CD4-positive, alpha-beta T cell treated with Interleukin-21 for 1 hour (primary cell): ENCODE measurements at places on chromosomes 4 and X.

- DNase-seq, result no peak
Observed at GRCh38 chr4:90184560-90184959, 57.4 kb downstream of the CCSER1 start.

GRCh38 chr4:1728061-1728980, 7.0 kb downstream of the TACC3 start:
- no peak for DNase-seq

DNA sequence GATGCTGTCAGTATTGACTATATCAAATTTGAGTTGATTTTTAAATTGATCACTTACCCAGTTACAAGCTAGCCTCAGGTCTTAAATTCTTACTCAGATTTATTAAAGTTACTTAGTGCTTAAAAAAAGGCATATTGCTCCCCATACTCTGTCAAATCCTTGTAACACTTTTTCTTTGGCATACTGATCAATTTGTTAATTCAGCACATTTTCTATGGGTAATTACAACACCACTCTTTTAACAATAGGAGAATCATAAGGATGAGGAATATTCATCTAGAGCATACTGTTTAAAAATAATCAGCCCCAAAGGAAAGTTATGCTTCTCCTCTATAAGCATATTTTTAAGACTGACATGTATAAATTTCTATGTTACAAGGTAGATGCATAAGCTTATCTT, 482.5 kb downstream of the PABPC4L start:
- no peak for DNase-seq

GRCh38 chrX:151737494-151737893, 2.9 kb downstream of the CNGA2 start:
- DNase-seq, result no peak

DNA sequence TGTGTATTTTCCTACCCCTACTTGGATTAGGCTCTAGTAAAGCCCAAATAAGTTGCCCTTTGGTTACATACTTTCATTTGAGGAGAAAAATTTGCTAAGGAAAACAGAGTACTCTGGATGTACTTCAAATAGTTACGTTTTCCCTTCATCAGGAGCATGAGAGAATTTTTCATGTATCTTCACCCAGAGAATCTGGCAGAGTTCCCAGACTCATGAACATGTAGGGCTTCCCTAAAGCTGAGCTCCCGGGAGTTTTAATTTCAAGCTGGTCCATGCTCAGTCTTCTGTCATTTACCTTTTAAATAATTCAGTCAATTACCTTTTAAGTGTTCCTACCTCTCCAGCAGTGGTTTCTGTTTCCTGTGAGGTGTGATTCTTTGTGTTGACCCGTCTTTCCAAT, 367.5 kb upstream of the GRID2 start:
- DNase-seq, result no peak

GRCh38 chr4:176999935-177000543, 207.3 kb upstream of the VEGFC start:
- DNase-seq, result no peak

- no peak for DNase-seq
Observed at GRCh38 chr4:167826281-167826680, 266.1 kb upstream of the ANXA10 start.

- DNase-seq, result no peak
Observed at GRCh38 chr4:119124352-119124751, 11.3 kb upstream of the MYOZ2 start.

DNA sequence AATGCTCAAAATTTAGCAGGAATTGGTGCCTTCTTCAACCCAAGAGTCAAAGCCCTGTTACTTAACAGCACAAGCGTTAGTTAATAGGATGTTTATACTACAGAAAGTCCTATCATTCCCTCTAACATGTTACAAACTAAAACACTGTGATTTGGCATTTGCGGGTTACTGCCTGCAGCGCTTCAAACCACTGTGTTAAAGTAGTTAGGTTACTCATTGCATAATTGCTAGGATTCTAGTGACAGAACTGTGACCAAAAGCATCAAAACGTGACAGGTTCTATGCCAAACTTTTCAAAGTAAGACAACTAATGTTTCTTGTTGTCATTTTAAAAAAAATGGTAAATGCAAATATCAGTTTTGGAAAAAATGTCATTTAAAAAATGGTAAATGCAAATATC, 442.8 kb upstream of the ZFP42 start:
- no peak for DNase-seq

- DNase-seq, result no peak
Observed at GRCh38 chr4:165190591-165191347, 16.6 kb upstream of the KLHL2 start.

DNA sequence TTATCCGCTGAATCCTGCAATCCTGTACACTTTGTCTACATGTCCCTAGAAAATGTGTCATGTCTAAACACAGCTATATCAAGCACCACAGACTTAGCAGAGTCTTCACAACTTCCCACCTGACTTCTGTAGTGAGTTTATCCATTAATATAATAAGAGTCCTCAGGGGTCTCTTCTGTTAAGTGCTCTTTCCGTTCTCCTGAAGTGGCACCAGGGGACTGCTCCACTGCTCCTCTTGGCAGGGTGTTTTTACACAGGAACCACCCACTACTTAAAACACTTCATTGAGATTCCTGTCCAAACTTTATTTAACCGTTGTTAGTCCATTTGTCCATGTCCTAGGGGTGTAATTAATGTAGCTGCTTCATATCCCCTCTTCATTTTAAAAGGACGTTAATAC, 1000.4 kb downstream of the STPG2 start:
- no peak for DNase-seq

DNA sequence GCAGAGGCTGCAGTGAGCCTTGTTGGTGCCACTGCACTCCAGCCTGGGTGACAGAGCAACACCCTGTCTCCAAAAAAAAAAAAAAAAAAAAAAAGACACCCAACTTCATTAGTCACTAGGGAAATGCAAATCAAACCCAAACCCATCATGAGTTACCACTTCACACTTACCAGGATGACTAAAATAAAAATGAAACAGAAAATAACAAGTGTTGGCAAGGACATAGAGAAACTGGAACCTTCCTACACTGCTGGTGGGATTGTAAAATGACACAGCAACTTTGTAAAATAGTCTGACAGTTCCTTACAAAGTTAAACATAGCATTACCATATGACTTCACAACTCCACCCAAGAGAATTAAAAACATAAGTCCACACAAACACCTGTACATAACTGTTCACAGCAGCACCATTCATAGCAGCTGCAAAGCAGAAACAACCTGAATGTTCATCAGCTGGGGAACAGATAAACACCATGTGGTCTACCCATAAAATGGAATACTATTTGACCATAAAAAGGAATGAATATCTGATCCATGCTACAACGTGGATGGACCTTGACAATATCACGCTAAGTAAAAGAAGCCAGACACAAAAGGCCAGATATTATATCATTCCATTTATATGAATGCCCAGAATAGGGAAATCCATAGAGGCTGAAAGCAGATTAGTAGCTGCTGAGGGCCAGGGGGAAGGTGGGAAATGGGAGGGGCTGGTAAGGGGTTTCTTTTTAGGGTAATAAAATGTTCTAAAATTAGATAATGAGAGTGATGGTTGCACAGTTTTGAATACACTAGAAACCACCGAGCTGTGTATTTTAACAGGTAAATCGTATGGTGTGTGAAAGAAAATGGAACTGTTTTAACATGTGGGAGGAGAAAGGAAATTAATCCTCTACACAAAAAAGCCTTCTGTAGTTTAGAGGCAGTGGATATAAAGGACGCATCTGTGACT, 18.3 kb downstream of the CD99L2 start:
- DNase-seq, result no peak

DNA sequence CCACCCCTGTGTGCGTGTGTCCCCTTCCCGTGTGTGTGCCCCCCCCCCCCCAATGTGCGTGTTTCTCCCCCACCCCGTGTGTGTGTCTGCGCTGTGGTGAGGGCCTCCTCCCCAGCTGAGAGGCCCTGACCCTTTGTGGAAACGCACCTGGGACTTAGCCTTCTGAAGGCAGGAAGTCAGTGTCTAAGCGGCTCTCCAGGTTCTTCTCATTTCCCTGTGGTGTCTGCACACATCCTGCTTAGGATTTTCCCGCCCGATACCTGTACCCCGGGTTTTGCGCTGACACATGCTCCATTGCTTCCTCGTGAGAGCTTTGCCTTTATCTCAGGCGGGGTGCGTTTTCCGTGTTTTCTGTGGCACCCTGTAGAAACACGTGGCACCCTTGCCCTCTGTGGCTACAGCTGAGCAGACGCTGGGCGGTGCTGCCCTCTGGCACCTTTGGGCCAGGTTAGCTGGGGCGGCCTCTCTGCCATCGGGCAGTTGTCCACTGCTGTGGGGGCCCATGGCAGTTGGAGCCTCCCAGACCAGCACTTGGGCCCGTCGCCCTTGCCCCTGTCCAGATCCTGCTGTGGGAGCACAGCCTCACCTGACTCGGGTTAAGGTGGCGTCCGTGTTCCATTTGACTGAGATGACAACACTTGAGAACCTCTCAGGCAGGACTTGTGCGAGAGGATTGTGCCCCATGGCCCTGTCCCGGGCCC, 26.3 kb downstream of the MAEA start:
- no peak for DNase-seq

- peak; percentile 34 for DNase-seq
Observed at GRCh38 chrX:130975947-130976346, 72.9 kb upstream of the ENOX2 start.

DNA sequence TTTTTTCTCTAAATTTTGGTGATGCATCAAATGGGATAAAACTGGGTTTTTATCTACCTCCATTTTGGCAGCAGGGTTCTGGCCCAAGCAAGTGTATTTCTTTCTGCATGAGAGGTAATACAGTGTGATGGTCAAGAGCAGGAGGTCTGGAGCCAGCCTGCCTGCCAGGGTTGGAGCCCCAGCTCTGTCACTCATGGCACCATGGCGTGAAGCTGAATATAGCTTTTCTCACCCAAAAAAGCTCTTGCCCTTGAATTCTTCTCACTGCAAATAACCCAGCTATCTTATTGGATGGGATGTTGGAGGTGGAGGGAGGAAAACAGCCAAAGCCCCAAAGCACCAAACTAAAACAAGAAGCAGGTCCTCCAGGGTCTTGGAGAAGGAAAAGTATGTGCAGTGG, 218.4 kb downstream of the ARHGAP10 start:
- no peak for DNase-seq

DNA sequence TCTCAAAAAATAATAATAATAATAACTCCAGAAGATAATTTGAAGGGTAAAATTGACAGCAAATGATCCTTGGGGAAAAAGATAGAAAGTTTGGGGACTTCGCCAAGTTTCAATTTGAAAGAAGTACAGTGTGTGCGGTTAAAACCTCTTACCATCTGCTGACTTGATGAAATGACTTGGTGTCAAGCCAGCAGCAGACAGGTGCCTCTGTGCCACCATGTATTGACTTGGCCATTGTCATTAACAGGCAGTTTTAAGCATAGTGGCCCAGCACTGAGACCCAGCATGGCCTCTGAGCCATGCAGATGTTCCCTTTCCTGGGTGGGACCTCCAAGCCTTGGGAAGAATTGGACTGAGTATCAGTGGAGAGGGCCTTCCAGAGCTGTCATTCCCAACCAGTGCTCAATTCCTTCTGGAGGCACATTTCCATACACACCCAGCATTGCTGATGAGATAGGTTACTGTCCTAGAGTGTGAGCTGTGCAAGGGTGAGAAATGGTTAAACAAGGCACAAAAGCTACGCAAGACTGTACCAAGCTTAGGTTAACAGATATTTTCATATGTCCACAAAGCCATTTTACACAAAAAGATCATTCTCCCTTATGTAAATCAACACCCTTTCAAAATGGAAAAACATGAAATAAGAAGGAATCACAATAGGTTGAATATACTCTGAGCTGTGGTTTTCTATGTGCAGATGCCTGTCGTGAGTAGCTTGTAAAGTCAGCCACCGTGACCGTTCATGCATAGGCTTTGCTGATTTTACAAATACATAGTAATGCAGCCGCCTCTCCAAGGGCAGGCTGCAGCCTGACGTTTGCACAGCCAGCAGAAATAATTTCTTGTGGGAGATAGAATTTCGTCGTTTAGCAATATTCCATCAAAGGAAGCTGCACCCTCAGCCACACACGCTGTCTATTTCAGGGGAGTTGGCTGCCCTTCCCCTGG, 59.4 kb upstream of the FBXW7 start:
- no peak for DNase-seq

- DNase-seq, result no peak
Observed at GRCh38 chrX:2640436-2641150, 50.5 kb upstream of the CD99 start.

DNA sequence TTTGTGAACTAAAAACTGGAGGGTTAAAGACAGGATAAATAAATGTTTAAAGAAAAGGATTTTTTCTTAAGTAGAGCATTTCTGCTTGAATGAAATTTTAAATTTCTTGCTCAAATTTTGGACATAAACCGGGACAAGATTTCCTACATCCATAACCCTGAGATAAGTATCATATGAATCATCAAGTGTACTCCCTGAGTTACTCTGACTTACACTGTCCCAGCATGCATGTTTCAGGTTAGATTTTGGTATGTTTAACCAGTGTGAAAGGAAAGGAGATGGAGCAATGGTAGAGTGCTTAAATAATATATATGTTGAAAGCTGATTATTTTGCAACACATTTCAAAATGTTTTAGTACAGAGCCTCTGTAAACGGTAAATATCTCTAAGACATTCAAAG, 175.2 kb downstream of the ADGRL3 start:
- DNase-seq, result no peak

DNA sequence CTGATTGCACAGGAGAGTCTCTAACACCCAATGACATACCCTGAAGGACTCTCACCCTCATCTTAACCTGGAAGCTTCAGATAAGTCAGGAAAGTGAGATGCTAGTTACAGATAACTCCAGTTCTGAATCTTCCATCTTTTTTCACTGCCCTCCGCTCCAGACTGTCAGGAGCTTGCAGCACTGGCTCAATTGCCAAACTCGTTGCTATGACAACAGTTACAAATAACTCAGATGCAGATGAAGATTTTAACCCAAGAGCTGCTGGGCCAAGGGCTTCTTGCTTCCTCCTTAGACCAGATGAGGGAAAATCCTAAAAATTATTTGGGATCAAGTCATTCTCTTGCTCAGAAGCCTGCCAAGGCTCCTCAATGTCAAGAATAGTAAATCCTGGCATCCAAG, 109.1 kb upstream of the HUWE1 start:
- DNase-seq, result no peak

DNA sequence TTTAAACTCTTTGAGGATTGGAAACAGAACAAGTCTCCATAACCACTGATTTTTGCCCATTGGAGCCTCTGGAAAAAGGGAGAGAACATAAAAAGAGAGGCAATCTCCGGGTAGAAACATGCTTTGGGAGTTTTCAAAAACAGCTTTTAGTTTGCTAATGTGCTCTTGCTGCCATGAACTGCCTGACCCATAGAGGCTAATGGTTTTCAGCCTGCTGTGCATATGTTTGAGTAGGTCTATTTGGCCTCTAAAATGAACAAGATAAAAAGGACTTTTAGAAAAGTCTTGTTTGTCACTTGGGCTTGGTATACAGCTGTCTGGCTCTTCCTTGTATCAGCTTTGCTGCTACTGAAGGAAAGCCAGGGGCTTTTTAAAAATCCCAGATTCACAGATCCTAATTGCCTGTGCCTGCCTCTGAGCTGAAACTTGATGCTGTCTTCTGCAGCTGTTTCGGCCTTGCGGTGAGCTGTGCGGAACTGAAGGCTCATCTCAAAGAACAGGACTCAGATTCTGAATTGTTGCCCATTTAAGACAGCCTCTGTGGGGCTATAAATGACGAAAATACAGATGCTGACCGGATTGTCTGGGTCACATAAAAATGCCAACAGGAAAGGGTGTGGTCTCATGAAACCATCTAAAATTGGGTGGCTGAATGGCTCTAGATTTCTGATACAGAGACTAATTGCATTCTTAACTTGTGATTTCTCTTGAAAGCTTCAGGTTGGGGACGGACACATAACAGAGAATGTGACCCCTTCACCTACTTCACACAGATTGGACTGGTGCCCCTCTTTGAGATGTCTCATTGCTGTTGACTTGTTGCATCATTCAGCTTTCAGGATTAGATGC, 18.4 kb upstream of the ZNF41 start:
- DNase-seq, result no peak
